AG04449 (cell line): ENCODE measurements at places on chromosomes 1 and 21.

- DNase-seq: no peak
Measured at GRCh38 chr1:68723791-68724190, 226.9 kb upstream of the DEPDC1 start.

GRCh38 chr1:107575226-107575625 lies 389.8 kb downstream of the VAV3 start:
- DNase-seq: no peak

GRCh38 chr1:46530791-46531409 lies 20.5 kb downstream of the KNCN start:
- DNase-seq: no peak

DNA sequence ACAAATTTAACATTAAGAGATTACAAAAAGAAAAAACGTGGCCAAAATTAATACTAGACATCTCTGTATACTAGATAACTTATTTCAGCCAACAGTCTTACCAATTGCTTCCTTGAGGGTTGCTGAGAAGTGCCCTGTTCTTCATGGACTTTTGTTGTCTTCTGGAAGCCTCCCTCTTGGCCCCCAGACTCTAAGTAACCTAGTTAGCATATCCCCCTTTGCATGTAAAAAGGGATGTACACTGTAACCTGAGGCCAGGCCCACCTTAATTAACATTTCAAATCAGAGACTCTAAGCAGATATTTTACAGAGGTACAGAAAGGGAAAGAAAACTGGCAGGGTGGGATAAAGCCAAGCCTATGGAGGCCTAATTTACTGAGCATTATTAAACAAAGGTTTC lies 1047.3 kb downstream of the ADGRL2 start:
- no peak for DNase-seq

DNA sequence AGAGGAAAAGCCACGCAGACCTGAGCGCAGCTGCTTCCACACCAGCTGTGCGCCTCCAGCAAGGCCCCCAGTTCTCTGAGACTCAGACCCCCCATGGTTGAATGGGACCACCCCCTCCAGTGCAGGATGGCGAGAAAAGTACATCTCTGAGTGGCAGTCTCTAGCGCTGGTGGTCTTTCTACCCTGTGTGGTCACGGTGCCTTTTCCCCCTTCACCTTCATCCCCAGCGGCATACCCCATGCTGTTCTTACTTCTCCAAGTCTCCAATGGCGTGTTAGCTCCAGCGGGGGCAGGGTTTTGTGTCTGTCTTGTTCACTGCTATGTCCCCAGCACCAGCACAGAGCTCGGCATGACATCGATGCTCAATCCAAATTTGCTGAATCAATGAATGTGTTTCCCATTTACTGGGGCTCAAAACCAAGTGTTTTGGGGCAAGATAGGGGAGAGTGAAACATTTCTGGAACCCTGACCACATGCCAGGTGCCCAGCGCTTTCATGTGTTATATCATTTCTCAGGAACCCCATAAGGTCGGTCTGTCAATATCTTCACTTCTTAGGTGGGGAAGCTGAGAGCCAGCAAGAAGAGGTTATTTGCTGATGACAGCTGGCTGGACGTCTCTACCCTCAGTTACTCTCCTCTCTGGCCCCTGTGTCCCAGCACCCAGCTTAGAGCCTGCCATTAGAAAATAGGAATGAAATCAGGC lies 959 bp upstream of the SDC3 start:
- no peak for DNase-seq
